Omental fat pad (tissue), 4 donors: ENCODE measurements at places on chromosomes 12 and 14.

DNA sequence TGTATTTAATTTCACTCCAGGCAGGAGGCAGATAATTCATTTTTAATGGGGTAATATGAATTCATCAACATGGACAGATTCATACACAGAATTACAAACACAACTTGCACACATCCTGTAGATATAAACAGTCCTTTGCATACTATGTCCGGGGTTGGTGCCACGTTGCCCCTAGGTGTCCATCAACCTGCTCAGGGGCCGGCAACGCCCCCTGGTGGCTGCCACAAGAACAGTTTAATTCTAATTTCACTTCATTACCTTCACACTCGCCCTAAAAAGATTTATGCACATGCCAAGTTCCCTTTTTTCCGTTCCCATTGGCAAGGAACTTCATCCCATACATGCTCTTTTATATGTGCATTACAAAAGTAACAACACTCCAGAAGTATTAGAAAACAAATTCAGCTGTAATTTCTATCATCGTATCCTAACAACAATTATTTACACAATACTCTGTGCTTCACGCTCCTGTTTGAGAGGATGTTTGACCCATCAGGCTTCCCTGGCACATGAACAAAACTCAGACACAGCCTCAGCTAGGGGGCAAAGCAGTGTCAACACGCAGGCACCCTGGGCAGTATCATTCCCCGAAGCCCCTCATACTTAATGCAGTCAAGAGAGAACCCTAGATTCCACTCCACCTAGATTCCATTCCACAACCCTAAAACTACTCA, 15.5 kb downstream of the MANSC1 start:
- DNase-seq: no peak

DNA sequence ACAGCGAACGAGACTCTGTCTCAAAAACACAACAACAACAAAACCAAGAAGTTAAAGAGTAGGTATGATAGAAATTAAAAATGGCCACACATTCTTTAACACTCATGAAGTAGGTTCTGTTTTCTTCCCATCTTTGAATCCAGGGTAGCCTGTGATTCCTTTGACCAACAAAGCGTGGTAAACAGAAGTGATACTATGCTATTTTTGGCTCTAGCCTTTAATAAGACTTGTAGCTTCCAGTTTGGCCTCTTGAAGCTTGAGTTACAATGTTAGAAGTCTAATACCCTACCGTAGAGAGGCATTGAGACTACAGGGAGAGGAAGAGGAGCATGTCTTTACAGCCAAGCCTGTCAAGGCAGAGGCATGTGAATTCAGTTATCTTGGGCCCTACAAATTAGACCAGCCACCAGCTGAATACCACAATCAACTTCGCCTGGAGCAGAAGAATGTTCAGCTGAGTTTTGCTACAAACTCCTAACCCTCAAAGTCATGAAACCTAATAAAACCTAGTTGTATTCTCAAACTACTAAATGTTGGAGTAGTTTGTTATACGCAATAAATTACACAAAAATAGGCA, 4.9 kb upstream of the NEMF start:
- DNase-seq: no peak

- no peak for DNase-seq
These were observed 91.7 kb downstream of the TMCC3 start for GRCh38 chr12:94558612-94559011.

GRCh38 chr12:20463913-20464524, 95.7 kb downstream of the PDE3A start:
- no peak for DNase-seq

DNA sequence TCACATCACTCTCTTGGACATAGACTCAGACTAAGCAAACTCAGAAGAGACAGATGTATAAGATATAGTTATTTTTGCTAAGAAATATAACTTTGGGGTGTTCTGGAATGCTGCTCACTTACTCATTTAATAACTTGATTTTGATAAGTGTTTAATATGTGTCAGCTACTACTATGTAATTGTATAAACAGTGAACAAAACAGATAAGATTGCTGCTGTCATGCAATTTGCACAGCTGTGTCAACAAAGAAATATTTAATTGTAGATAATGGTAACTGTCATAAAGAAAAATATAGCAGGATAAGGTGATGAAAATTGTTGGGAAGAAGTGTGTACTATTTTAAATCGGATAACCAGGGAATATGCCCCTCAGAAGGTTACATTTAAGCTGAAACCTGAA, 84.1 kb upstream of the ZDHHC17 start:
- DNase-seq: no peak

GRCh38 chr14:98345161-98345560, 926.8 kb downstream of the BCL11B start:
- DNase-seq: no peak

DNA sequence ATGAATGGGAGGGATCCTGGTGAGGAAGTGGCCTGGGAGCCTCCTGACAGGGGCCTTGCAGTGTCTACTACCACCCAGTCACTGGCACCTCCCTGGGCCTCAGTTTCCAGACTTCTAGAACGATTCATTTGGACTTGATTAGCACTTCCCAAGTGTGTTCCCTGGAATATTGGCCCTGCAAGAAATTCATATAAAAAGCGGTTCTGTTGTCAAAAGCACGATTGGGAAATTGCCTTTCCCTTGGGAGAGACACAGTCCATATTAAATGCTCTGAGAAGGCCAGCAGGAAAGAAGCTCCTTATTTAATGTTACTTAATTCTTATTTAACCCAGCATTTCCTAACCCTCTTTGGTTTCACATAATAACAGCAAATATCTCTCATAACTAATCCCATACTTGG, 61.9 kb downstream of the DRAM1 start:
- DNase-seq: no peak

- DNase-seq: no peak
These were observed 1.3 kb downstream of the CLEC9A start for GRCh38 chr12:10031771-10032175.

GRCh38 chr12:125856896-125857295, 791.7 kb downstream of the AACS start:
- DNase-seq: no peak
